Gastroesophageal sphincter (tissue), 4 donors: ENCODE measurements at places on chromosomes 7 and 10. TPM values are rescaled to one million over a fixed set of nuclear protein-coding genes. Genes with fewer than 3 reads are reported as not detected.

The GRB10 gene
- 58.0 TPM for total RNA-seq

The HMX3 gene
- not detected for total RNA-seq

The NEBL gene
- 1.9 TPM for total RNA-seq

The ANKRD16 gene
- 5.4 TPM for total RNA-seq

The NUTM2E gene
- not detected for total RNA-seq

The RGS10 gene
- total RNA-seq, result 36.9 TPM

The TRIM73 gene
- total RNA-seq, result 1.5 TPM

The ZNF775 gene
- total RNA-seq, result 11.2 TPM

The FEZF1 gene
- not detected for total RNA-seq

The ZPBP gene
- total RNA-seq, result not detected

The DGKB gene
- total RNA-seq, result 17.3 TPM

The CADPS2 gene
- 117 TPM for total RNA-seq

The SP8 gene
- not detected for total RNA-seq

The GFRA1 gene
- total RNA-seq, result 61.4 TPM

The MEOX2 gene
- 28.7 TPM for total RNA-seq

The CTAGE15 gene
- total RNA-seq, result not detected

The JAKMIP3 gene
- 1.2 TPM for total RNA-seq

The AKR1E2 gene
- total RNA-seq, result 19.3 TPM

The NAT16 gene
- not detected for total RNA-seq

The TRPV6 gene
- total RNA-seq, result not detected
